ENCODE measurements at places on chromosomes 4 and X. TPM values are rescaled to one million over a fixed set of nuclear protein-coding genes. Genes with fewer than 3 reads are reported as not detected.

- no peak for DNase-seq
These were observed 352.6 kb downstream of the NR3C2 start for GRCh38 chr4:148089624-148090023.

The HHIP gene
- total RNA-seq = 50.1 TPM

DNA sequence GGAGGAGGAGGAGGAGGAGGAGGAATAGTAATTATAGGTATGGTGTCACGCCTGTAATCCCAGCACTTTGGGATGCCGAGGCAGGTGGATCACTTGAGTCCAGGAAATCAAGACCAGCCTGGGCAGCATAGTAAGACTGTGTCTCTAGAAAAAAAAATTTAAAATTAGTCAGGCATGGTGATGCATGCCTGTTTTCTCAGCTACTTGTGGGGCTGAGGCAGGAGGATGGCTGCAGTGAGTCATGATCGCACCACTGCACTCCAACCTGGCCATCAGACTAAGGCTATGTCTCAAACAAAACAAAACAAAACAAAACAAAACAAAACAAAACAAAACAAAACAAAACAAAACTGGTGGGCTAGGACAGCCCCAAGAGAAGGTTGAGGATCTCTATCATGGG, 3.0 kb downstream of the STARD8 start:
- no peak for DNase-seq

GRCh38 chr4:16199093-16199492, 27.2 kb downstream of the TAPT1 start:
- no peak for DNase-seq

The MAGEA12 gene
- not detected for total RNA-seq

The MAN2B2 gene
- 27.3 TPM for total RNA-seq

The ARMCX2 gene
- total RNA-seq = 47.0 TPM
